ENCODE measurements at places on chromosomes 5 and 9.
A peak's percentile ranks its signal among the peaks of the same experiment; 100 is the strongest.

GRCh38 chr5:178458140-178458539 lies 132.1 kb downstream of the COL23A1 start:
- DNase-seq: no peak

DNA sequence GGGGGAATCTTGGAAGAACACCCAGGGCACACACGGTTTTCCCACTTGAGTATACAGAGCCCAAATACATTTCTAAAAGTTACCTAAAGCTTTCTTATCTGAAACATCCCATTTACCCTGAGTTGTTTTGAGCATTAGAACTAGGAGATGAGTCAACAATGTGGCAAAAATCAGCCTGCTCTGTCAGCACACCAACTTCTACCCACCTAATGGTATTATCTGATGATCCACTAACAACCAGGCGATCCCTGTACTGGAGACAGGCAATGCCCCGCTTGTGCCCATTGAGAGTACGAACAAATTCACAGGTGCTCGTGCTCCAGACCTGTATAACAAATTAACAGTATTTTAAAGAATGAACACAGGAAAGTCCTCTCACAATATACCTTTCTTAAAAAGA lies 87.0 kb downstream of the SMIM23 start:
- DNase-seq: no peak

DNA sequence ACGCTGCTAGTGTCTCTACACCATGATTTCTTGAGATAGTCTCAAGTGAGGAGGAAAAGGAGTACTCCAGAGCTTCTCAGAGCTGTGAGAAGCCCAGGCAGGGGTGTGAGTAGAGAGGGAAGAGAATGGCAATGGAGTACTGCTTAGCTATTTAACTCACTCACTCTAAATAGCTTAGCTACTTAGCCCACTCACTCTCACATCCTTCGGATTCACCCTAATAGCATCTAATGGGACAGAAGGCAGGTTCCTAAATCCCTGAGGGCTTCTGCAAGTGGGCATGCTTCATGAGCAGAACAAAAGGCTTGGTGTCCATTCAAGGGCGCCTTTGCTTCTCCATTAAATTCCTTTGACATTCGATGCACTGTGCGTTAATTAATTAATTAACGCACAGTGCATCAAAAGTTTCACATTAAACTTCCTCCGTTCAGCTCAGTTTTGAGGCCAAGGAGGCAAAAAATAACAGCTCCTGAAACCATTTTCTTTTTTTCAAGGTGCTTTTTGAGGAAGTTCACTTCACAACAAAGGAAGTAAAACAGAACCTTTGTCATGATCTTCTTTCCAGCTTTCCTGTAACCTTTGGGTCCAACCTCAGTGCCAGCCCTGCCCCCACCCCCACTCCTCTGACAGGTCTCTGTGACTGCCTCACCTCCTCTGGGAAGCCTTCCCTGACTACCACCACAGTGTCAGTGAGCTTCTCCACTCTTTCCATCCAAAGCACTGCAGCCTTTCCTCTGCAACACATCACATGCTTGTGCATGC lies 294.0 kb downstream of the SEC61B start:
- peak; percentile 16 for DNase-seq

- no peak for DNase-seq
These were observed 36.5 kb upstream of the HSPA9 start for GRCh38 chr5:138611678-138612218.

- no peak for DNase-seq
These were observed 468.8 kb upstream of the SMC2 start for GRCh38 chr9:103625161-103625804.

GRCh38 chr9:124769549-124770358 lies 1.4 kb downstream of the NR6A1 start:
- DNase-seq: no peak

DNA sequence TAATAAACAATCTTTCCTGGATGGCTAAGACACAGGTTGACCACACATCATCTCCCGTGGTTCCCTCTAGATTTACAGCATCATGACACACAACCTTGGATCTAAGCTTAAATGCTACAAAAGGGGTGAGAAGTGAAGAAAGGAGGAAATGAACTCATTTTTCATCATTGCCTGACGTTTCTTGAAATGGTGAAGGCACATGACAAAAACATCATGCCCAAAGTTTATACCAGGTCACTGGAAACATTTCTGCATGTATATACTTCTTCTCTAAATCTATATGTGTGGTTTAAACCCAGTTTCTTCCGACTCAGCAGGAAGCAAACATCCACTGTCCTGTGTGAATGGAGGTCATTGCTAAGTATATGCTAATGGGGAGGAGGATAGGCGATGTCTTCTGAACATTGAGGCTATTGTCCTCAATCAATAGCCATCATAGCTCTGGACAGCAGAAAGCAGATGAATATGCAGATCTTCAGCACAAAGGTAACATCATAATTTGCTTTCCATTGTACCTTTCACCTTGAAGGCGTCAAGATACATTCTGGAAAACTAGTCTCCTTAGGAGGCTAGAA lies 137.4 kb downstream of the MED27 start:
- DNase-seq: no peak

- DNase-seq: peak; percentile 21
These were observed 1000.5 kb downstream of the PTPRD start for GRCh38 chr9:9612270-9612669.

DNA sequence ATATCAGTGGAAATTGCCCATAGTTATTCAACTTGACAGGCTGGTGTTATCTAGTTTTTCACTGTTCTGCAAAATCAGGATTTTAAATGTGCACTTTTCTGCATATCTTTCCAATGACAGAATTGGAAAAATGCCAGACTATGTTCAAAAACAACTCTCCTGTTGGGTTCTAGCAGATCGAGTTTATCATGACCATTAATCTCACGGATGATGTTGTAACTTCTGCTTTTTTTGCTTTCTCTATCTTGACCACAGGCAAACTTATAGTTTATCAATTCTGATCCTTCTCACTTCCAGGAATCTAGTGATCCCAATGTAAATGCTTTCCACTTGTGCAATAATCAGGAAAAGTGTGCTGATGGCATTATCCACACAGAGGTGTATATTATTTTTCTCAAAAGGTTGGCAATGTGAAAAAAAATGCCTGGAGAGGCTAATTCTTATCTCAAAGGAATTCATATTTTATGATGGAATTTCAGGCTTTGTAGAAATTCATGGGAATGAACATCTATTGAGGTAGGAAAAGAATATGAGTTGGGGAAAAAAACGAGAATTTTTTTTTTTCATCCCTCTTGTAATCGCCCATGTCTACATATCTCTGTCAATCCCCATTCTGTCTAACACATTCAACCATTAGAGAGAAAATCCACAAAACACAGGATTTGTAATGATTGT lies 73.6 kb upstream of the DAB2 start:
- DNase-seq: no peak

DNA sequence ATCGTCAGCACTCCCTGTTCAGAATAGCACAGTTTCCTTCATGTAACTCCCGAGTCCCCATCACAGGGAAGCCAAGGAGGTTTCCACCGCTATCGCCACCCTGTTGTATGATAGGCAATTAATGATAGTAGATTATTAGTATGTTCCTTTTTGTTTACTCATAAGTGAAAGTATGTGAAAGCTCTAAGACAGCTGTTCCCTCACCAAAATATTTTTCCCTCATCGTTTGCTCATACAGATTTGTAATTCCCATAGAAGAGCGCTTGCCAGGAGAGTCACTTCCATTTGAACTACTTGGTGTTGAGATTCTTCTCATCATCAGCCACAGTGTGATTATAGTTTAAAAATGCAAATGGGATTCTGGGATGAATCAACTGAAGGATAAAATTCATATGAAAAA lies 140.9 kb downstream of the PAM start:
- no peak for DNase-seq

- DNase-seq: no peak
These were observed 70.9 kb downstream of the SH3RF2 start for GRCh38 chr5:146007270-146007669.

DNA sequence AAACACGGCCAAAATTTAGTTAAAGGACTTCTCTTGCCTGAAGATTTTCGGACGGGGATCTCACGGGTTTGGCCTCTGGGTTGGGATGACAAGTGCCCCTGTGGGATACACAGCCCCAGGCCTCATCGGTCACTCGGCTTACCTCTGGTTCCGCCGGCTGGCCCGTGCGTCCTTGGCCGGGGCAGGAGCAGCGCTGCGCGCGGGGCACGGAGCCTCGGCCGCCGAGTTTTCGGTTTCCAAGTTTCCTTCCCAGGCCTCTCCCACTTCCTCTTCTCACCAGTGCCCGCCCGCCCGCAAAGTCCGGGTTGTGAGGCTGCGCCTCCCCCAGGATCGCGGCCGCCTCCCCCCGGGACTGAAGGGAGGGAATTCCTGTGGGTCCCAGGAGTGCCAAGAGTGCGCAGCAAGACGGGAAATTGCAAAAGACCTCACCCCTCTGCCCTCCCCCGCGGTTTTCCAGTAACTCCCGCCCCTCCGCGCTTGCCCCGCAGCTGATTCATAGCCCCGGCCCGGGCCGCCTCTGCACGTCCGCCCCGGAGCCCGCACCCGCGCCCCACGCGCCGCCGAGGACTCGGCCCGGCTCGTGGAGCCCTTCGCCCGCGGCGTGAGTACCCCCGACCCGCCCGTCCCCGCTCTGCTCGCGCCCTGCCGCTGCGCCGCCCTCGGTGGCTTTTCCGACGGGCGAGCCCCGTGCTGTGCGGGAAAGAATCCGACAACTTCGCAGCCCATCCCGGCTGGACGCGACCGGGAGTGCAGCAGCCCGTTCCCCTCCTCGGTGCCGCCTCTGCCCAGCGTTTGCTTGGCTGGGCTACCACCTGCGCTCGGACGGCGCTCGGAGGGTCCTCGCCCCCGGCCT lies at the start of gene OSMR:
OSMR (plus strand) TSS at position 487 of the 853 bp plus-strand sequence. CDS start 23,033 bp downstream, outside the sequence.
- DNase-seq: no peak

DNA sequence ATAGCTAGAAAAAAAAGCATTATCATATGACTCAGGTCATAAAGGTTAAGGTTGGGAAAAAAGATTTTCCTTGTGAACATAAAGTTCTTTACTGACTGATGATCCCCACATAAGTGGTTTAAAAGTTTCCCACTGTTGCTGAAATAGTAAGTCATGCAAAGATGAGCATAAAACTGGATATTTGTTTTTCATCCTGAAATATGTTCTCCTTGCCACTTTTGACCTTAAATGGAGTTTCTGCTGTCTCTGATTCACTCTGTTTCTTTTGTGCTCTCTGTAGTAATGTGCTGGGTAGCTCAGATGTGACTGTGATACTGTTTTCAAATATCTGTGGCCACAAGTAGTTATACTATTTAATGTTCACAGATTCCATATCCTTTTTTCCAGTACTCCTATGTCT lies 162.5 kb upstream of the GAS1 start:
- DNase-seq: no peak

GRCh38 chr5:111635916-111636570 lies 121.0 kb downstream of the NREP start:
- no peak for DNase-seq

GRCh38 chr9:137083394-137084004 lies 3.3 kb upstream of the MAN1B1 start:
- no peak for DNase-seq
